ENCODE measurements at places on chromosomes 1 and 21.

DNA sequence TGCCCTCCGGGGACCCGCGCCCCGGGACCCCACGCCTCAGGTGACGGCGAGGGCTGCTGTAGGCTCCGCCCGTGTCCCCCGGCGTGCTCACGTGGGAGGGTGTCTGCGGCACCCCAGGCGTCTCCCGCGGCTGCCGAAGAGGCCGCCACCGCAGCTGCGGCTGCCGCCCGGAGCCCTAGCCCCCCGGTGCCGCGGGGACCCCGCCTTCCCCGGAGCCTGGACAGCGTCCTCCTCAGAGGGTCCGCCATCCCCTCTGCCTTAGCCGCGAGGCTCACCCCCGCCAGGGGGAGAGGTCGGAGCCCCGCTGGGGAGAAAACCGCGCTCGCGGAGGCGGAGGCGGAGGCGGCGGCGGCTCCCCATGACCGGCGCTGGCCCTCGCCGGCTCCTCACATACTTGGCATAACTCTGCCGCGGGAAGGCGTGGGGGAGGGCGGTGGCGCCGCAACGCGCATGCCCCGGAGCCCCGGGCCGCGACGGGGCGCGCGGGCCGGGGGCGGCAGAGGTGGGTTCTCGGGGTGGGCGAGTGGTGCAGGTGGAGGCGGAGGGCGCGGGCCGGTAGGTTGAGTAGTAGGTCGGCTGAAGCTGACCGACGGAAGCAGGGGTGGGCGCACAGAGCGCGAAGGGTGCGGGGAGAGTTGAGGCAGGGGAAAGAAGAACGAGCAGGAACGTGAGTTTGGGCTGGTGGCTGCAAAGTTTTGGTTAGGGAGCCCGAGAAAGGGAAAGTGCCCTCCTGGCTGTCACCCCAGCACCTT is 700 bp upstream of the SYDE2 start:
- DNase-seq, result peak; percentile 88

DNA sequence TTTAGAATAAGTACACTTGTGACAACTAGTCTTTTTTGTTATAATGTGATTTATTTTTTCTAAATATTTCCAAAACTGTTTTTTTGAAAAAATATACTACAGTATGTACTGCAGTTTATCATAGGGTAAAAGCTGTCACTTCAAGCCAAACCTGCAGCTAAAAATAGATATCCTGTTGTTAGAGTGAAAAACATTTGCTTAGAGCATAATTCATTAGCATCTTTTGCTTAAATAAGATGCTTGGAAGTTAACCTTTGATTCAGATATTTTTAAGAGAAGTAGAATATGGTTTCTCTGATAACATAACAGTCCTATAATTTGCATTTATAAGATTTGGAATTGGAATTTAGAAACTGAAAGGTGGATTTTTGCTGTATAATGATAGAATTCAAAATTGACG is 21.5 kb downstream of the PRKACB start:
- no peak for DNase-seq

DNA sequence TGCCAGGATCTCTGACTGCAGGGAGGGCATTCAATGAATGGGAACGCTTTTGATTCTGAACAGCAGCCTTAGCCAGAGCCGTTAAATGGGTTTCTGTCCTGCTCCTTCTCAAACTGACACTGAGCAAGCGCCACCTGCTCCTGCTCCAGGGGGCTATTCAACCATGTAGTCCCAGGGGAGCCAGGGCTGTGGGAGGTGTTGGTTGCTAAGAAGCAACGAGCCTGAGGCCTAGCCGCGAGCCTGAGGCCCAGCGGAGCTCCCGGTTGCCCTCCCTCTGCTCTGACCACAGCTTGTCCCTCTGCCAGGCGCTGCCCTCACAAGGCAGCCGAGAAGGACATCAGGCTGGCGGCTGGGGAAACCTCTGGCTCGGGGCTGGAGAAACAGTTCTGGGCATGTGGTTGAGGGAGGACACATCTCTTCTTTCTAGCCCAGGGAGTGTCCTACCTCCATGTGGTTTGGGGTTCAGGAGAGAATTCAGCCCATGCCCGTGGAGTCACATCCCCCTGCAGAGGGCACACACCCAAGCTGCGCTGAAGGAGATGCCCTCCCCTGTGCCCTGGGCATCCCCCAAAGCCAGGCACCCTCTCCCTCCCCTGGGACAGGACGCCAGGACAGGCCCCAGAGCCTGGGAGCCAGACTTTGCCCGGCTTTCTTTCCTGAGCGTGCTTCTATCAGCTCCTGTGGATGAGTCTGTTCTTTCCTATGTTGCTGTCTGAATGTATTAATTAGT is 18.0 kb downstream of the PCP4 start:
- no peak for DNase-seq

GRCh38 chr1:118254001-118254400 is 69.0 kb upstream of the SPAG17 start:
- no peak for DNase-seq

DNA sequence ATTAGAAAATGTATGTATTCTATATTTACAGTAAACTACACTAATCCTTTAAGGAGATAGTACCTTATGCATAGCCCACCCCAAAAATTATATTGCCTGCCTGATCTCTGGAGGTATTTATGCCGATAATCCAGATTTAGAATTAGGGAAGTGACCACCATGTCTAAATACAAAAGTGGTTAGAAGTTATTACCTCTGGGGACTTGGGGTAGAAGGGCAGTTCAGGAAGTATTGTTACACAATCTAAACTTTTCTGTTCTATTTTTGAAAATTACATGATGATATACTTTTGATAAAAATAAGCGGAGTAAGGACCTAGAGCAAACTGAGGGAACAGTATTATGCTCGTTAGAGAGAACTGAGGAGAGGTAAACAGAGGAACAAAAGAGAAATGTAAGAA is 90.5 kb upstream of the ZP4 start:
- no peak for DNase-seq

DNA sequence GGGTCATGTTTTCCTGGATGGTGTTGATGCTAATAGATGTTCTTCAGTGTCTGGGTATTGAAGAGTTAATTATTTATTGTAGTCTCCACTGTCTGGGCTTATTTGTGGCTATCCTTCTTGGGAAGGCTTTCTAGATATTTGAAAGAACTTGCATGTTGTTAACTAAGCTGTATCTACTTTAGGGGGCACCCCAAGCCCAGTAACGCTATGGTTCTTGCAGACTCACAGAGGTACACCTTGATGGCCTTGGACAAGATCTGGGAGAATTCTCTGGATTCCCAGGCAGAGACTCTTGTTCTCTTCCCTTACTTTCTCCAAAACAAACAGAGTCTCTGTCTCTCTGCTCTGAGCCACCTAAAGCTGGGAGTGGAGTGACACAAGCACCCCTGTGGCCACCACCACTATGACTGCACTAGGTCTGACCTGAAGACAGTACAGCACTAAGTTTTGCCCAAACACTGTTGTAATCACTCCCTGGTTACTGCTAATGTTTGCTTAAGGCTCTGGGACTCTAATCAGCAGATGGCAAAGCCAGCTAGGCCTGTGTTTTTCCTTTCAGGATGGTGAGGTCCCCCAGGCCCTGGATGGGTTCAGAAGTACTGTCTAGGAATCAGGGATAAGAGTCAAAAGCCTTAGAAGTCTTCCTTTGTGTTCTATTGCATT is 76.5 kb upstream of the C1orf21 start:
- DNase-seq, result no peak

DNA sequence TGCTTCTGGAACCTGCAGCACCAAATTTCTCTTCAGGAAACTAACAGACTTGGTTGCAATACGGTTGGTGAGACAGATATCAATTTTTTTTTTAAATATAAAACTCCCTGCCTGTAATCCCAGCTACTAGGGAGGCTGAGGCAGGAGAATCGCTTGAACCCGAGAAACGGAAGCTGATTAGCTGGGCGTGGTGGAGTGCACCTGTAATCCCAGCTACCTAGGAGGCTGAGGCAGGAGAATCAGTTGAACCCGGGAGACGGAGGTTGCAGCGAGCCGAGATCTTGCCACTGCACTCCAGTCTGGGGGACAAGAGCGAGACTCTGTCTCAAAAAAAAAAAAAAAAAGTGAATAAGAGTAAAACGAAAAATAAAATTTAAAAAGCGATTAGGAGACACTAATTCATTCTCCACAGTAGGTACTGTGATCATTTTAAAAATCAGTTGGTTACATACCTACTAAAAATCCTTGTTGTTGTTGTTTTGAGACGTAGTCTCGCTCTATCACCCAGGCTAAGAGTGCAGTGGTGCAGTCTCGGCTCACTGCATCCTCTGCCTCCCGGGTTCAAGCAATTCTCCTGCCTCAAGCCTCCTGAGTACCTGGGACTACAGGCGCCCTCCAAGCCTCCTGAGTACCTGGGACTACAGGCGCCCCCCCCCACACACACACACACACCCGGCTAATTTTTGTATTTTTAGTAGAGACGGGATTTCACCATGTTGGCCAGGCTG is 796 bp upstream of the RBM8A start:
- no peak for DNase-seq

DNA sequence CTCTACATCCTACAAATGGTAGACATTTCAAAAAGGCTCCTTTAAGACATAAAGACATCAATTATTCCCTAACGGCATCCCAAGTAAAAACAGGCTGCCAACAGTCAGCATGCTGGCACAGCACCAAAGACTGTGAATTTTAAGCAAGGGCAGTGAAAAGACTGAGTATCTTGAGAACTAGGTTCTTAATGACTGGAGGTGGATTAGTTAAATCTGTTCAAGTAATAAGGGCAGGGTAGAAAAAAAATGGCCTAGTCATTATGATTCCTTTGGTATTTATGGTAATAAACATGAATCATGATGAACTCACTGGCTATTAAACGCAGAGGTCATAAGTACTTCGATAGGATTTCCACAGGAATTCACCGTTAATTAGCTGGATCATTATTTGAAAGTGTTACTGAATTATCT is 75.2 kb downstream of the KIFAP3 start:
- no peak for DNase-seq

- DNase-seq, result no peak
Observed at GRCh38 chr1:157437296-157437695, 115.0 kb downstream of the FCRL5 start.

DNA sequence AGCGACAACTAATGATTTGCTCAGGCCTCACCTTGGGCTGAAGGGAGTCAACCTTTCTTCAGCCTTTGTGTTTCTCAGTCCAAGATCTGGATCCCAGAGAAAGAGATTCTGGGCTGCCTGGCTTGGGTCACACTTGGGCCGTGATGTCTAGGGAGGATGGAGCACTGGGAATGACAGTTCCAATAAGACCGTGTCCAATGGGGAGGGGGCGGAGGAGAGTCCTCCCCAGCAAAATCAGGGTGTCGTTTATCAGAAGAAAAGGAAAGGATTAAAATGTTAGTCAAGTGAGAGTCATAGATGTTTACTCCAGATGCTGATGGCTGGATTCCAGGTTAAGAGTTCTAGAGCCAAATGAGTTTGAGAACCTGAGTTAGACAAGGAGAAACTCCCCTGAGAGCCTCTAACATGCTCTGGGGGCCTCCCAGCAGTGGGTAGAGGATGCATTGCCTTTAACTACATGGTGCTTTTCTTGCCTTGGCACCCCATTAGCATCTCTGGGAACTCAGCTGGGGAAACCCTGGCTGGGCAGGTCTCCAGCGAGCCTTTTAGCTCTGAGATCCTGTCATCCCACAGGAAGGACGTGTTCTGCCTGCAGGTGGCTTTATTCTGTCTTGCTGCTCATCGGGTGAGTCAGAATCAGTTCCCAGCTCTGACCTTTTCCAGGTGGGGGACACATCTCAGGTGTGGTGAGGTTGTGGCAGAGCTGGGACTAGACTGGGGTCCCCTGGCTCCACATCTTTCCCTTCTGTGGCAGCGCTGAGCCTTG is 22.2 kb downstream of the NIPAL3 start:
- DNase-seq, result no peak
